ENCODE measurements at places on chromosomes 4 and X.
A peak's percentile ranks its signal among the peaks of the same experiment; 100 is the strongest.

- DNase-seq: no peak
Observed at GRCh38 chrX:71159335-71159734, 14.7 kb downstream of the NLGN3 start.

GRCh38 chr4:118352843-118353533, at the start of gene PRSS12:
Gene PRSS12 (minus strand): TSS chr4:118353003. CDS start chr4:118352720, 283 bp downstream.
- no peak for DNase-seq

DNA sequence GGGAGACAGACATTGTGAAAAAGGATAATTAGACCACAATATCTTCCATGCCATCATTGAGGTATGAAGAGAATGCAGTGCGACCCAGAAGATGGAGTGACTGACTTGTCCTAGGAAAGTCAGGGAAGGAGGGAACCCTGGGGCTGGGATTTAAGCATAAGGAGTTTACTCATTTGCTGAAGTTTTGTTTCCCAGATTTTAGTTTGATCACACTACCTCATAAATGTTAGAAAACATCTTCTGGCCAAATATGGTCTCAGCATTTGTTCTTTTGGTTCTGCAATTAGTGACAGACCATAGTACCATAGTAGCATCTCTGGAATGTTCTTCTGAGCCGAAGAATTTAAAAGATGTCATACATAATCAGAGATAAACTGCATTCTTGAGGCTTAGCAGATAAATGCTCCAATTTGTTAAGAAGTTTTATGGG, 96.5 kb upstream of the PGRMC2 start:
- no peak for DNase-seq

- no peak for DNase-seq
Observed at GRCh38 chr4:151361966-151362365, 36.6 kb upstream of the SH3D19 start.

GRCh38 chrX:110002300-110003166, at the start of gene TMEM164:
Gene TMEM164 (plus strand): TSS chrX:110003114. CDS start chrX:110003775, 661 bp downstream.
- peak; percentile 76 for DNase-seq

GRCh38 chr4:6087669-6088341, 69.6 kb upstream of the C4orf50 start:
- DNase-seq: no peak

DNA sequence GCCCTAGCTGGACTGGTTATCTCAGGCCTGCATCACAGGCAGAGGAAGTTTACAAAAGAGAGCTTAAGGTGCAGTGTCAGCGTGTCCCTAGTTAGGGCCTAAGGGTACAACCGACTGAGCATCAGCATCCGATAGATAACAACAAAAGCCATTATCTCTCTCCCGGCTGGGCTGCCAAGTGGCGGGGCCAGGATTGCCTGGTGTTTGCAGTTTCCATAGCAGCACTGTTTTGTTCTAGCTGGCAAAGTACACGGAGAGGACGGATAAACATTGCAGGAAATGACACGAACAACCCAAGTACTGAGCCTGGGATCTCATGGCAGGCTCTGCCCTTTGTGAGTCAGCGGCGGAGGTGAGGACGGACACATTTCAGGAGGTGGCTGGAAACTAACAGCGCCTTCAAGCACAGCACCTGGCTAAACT, 104.7 kb upstream of the NOCT start:
- no peak for DNase-seq

- no peak for DNase-seq
Observed at GRCh38 chr4:101853028-101853427, 62.5 kb downstream of the BANK1 start.

GRCh38 chrX:18996536-18996935, 12.6 kb upstream of the PHKA2 start:
- DNase-seq: no peak

GRCh38 chrX:39427906-39428305, 626.6 kb downstream of the MID1IP1 start:
- DNase-seq: no peak

DNA sequence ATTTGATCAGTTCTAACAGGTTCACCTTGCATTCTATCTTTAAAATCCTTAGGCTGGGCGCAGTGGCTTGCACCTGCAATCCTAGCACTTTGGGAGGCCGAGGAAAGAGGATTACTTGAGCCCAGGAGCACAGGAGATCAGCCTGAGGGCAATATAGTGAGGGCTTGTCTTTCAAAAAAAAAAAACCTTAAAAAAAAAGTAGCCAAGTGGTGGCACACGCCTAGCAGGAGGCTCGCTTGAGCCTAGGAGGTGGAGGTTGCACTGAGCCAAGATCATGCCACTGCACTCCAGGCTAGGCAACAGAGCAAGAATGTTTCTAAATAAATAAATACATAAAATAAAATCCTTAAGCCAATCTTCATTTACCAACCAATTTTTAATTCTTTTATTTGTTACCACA, 75.6 kb downstream of the PRSS12 start:
- no peak for DNase-seq

DNA sequence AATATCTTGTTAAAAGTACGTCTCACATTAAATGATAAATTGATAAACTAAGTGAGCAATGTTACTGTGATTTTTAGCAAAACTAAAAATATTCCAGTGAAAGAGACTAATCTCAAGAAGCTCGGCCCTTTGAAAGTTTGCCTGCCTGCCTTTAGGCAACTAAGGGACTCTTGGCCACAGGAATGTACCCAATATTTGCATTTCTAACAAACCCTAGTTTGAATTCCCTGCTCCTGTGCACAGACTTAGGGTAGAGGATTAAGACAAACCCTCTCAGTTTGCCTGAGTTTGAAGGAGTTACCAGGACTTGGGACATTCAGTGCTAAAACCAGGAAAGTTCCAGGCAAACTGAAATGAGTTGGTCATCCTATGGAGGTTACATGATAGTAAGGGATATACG, 157.1 kb downstream of the SCFD2 start:
- no peak for DNase-seq

DNA sequence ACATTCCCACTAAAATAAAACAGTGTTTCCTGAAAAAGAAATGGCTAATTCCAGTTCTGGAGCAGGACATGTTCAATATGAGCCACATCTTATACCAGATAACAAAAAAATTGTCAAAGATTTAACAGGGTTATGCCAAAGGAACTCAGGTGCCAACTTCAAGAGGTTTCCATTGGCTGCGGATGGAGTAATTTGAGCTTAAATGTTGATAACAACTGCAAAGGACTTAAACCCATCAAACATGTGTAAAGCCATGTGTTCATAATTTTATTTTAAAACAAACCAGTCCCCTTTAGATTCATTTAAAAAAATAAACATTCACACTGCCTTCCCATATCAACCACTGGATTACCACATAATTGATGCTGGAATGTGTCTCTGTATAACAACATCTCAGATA, 156.4 kb upstream of the PCDH18 start:
- DNase-seq: no peak

- no peak for DNase-seq
Observed at GRCh38 chr4:139053909-139054308, 38.3 kb downstream of the NOCT start.

GRCh38 chr4:73252001-73252400, 6.6 kb downstream of the ANKRD17 start:
- DNase-seq: no peak

GRCh38 chrX:66625525-66625924, 13.4 kb downstream of the EDA2R start:
- DNase-seq: no peak

DNA sequence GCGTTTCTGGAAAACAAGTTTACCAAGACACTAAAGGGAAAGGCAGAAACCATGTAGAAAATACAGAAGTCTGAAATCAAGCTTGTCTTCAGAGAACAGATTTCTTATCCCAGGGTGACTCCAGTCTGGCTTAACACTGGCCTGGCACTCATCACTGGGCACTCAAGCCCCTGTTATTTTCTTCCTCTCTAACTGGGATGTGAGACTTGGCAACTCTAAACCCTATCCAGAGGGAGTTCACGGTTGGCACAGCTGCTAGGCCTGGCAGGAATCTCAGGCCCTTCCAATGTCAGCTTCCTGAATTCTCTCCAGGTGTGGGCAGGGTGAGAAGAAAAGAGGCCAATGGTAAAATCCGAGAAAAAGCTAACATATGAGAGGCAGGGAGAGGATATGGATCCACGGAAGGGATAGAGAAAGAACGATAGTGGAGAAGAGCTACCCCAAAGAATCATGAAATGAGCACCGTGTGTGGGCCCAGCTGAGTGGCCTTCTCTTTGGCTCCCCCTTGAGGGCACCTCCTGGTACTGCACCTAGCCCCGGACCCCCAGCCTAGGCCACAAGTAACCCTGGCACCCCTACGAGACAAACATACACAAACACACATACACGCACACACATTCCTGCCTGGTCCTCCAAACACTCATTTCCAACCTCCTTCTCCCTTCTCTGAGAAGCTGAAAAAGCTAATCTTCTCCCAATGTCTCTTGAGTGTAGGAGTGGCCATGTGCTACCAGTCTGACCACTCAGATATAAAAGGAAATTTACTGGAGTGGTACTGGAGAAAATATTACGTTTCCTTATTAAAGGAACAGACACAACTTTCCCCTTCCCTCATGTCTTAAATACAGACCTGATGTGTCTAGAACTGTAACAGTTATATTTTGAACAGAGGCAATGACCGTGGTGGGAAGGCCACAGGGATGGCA, 16.6 kb upstream of the PTCHD1 start:
- DNase-seq: peak; percentile 9

- peak; percentile 80 for DNase-seq
Observed at GRCh38 chr4:38860788-38861424, 4.3 kb upstream of the TLR6 start.

DNA sequence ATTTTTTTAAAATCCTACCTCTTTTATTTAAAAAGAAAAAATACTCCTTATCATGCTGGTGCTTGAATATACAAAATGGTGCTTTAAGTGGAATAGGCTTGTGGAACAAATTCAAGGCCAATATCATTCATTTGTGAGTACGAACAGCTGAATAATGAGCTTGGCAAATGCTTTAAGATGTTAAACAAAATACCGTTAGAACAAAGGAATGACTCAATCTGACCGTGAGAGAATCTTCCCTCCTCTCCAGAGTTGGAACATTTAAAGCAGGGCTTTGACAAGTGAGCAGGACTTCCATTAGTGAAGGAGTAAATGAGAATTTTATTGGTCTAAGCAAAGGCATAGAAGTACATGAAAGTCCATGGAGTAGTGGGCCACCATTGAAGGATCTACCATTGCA, 74.5 kb downstream of the DCLK2 start:
- no peak for DNase-seq

GRCh38 chrX:80810365-80810978, 795 bp upstream of the BRWD3 start:
- DNase-seq: no peak

- no peak for DNase-seq
Observed at GRCh38 chr4:94375364-94375763, 32.7 kb upstream of the HPGDS start.

GRCh38 chr4:2935762-2936743, 27.2 kb downstream of the NOP14 start:
- peak; percentile 31 for DNase-seq

DNA sequence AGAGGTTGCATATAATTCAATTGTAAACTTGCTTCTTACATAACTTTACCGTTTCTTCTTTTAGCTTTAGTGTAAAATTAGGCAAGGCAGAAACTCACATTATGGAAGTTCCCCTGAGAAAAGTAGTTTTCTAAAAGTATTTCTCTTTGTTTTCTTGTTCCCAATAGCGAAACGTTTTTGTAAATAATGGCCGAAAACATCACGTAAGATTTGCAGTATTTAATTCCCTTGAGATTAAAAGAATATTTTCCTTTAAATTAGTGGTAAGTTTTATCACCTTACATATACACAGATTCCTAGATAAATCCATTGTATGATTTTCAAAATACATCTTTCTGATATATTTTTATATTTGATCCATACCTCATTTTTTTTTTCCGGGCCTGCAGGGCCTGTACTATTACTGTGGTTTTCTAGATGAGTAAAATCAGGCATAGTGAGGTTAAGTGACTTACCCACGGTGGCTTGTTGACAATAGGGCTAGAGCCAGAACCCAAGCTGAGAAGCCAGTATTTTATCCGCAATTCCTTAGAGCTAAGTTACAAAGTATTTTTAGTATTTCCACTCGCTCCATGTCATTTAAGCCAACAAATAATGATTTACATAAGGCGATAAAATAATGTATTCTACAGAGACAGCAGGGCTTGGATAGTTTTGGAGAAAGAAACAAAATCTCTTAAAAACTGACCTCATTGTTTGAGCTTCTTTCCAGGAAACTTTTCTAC, 82.2 kb upstream of the VEGFC start:
- DNase-seq: no peak

DNA sequence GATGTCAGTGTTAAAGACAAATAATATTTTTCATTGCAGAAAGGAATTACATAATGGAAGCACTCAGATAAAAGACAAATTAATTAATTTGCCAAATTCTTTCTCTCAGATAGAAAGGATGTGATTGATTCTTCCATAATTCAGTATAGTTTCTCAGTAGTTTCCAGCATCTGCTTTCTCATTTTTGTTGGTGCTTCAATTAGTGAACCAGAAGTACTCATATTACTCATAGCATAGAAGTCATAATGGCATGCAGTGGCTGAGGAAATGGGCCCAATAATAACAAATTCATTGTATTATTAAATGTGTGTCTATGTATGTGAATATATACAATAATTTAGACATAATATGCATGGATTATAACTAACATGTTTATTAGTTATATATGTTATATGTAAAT, 393.3 kb upstream of the TRAM1L1 start:
- no peak for DNase-seq

- no peak for DNase-seq
Observed at GRCh38 chr4:41217374-41217773, 3.0 kb upstream of the APBB2 start.

- DNase-seq: no peak
Observed at GRCh38 chr4:170139764-170140163, 50.0 kb upstream of the AADAT start.

- no peak for DNase-seq
Observed at GRCh38 chrX:109184506-109185139, 297.3 kb downstream of the GUCY2F start.

DNA sequence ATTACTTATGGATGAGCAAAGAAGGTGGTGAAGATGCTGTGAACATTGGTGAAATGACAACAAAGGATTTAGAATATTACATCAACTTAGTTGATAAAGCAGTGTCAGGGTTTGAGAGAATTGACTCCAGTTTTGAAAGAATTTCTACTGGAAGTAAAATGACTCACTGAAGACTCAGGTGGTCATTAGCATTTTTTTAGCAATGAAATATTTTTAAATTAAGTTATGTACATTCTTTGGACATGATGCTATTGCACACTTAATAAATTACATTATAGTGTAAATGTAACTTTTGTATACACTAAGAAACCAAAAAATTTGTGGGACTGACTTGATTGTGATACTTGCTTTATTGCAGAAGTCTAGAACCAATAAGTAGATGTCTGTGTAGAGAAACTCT, 56.9 kb downstream of the USO1 start:
- DNase-seq: no peak

DNA sequence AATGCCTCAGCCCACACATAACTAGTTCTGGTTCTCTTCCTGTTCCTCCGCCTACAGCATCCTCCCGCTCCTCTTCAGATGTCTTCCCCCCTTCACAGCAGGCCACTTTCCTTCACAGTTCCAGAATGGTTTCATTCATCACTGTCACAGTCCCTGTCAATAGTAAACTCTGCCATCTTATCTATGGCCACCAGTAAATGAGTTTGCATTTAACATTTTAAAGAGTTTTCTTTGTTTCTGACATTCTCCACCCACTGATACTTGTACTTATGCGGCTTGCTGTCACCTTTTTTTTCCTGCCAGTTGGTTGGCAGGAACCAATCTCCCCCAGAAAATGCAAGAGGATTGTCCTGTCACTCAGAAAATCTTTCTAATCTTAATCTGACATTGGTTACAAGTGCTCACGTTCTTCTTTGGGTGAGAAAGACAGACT, 114.1 kb downstream of the GLUD2 start:
- DNase-seq: no peak

- no peak for DNase-seq
Observed at GRCh38 chr4:82293304-82293703, 80.5 kb downstream of the HNRNPD start.

Data from hematopoietic multipotent progenitor cell treated with erythropoietin and hydrocortisone succinate and interleukin-3 and kit ligand, for 17 days (in vitro differentiated cells).